ENCODE measurements at places on chromosomes 11 and 22.

DNA sequence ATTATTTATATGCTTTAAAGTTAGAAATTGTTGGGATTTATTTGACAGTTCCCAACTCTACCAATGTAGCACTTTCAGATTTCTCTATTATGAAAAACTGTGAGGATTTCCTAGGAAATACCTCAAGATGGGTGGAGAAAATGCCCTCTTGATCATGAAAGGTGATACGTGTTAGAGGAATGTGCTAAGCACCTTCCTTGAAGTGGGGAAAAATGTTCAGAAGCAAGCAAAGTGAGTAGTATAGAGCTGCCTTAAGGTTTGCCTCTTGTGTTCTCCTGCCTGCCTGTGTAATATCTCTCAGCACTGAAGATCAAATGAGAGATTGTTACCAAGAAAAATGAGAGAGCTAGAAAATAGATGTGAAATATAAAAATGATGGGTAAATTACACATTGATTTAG, 58.2 kb downstream of the YAP1 start:
- peak; percentile 33 for DNase-seq

DNA sequence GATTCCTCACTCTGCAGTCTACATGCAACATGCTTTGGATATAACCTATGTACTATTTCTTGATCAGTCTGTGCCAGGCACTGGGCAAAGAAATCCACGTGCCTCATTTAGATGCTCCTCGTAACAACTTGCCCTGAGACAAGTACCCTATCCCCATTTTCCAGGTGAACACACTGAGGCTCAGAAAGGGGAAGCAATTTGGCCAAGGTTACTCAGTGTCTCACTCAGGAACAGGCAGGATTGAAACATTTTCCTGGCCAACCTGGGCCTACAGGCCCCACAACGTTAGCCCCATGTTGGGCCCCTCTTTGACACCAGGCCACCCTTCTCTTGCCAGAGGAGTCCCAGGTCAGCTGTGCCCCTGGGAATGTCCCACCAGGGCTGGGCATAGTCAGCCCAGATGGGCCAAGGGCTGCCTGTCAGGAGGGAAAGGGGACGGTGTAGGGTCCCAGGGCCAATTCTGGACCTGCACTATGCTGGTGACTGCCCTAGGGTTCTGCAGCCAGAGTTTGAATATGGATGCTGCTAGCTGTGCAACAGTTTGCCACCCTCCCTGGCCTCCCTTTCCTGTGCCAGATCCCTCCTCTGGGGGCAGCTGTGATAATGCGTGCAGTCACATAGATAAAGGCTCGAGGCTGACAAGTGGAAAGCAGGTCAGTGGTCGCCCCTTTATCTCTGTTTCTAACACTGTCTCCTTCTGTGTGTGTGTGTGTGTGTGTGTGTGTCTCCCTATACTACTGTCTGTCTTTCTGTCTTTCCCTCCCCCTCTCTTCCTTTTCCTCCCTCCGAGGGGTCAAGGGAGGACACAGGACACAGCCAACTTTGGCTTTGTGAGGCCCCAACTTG, 10.4 kb upstream of the EMID1 start:
- DNase-seq = no peak

DNA sequence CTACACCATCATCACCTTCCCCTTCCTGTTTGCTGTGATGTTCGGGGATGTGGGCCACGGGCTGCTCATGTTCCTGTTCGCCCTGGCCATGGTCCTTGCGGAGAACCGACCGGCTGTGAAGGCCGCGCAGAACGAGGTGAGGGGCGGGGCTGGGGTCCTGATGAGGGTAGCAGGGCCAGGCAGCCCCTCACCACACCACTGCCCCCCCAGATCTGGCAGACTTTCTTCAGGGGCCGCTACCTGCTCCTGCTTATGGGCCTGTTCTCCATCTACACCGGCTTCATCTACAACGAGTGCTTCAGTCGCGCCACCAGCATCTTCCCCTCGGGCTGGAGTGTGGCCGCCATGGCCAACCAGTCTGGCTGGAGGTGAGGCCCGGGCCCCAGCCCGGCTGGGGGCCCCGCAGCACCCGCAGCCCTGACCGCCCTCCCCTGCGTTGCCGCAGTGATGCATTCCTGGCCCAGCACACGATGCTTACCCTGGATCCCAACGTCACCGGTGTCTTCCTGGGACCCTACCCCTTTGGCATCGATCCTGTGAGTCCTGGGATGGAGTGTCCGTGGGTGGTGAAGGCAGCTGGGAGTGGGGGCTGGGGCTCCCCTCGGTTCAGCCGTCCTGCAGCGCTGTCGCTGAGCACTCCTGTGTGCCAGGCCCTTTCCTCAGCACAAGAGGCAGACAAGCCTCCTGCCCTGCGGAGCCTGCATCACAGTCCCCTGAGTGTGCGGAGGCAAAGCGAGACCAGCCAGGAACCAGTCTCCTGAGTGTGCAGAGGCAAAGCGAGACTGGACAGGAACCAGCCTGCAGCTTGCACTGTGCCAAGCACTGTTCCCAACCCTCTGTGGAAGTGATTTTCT, 8.8 kb downstream of the TCIRG1 start:
- DNase-seq = no peak

DNA sequence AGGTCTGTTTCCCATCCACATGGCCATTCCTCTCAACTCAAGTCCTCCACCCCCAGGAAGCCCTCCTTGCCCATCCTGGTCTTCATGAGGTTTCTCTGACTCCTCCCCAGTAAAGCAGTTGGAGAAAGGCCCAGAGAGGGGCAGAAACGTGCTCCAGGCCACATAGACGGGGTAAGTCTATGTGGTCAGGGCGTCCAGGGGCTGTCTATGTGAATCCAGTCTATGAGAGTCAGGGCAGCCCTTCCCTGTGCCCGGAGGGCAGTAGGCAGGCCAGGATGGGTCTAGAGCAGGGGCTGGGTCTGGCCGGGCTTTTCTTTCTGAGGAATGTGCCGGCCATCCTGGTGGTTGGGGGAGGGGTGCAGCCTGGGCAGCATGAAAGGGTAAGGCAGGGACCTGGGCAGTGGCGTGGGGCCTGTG, 11.7 kb downstream of the GUCD1 start:
- no peak for DNase-seq

- no peak for DNase-seq
Observed at GRCh38 chr22:37379722-37380121, 47.6 kb downstream of the ELFN2 start.

GRCh38 chr22:25966448-25966913, 202.8 kb upstream of the SEZ6L start:
- no peak for DNase-seq

DNA sequence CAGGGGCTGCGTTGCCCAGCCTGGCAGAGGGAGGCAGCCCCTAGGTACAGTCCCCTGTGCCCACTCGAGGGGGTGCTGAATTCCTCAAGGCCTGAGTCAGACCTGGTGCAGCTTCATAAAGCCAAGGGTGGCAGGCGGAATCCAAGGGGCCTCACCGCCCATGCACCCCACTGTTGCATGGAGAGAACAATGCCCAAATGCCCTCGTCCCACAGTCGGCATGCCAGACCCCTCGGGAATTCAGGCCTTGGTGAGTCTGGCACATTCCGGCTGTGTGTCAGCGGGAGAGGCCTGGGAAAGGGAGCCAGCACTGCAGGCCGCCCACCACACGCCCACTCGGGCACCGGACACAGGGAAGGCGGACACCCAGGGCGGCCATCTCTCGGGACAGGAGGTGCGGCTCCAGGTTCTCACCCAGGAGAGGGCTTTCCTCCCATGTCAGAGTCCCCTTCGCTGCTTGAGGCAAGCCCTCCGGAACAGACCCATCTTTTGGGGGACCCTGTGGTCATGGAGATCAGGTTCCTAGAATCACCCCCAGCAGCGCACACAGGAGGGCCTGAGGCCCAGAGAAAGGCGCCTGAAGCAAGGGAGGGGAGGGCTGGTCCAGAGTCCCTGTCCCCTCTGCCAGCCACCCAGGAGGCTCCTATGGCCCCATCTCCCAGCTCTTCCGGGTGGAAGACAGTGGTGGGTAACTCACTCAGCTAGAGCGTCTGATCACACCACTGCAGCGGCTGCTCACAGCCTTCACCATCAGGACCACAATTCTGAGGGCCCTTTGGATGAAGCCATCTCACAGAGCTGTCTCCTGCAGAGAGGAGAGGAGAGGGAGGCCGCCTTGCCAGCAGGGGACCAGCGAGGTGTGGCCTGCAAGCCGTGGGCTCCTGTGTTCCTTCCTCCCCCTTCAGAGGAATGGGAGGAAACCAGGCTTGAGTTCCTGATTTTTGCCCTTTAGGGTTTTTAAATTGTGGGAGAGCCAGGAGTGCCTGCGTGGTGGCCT, 31.6 kb upstream of the KCNQ1OT1 start:
- no peak for DNase-seq

- DNase-seq = peak; percentile 78
Observed at GRCh38 chr11:72471005-72471898, 36.9 kb upstream of the CLPB start.

DNA sequence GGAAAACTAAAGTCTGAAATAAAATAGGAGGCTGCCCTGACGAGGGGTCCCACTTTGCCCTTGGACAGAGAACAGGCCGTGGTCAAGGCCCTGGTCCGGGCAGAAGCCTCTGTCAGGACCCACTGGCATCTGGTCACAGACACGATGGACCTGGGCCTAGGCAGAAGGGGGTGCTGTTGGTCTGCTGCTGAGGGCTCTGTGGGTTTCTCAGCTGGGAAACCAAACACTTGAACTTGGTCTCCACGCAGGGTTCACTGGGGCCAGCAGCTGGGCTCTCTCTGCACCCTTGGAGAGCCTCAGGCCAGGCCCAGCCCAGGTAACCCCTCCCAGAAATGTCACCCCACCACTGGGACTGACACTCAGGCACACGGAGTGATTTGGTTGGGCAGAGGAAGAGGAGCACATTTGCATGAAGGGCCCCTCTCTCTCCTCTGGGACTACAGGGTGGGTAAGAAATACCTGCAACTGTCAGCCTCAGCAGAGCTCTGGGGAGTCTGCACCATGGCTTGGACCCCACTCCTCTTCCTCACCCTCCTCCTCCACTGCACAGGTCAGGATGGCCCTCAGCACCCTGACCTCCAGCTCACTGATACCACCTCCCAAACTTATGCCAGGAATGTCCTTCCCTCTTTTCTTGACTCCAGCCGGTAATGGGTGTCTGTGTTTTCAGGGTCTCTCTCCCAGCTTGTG, 48.1 kb upstream of the TOP3B start:
- peak; percentile 13 for DNase-seq

Data from EH (cell line).